ENCODE measurements at places on chromosomes 7 and 10.

- H3K4me3 ChIP-seq = no peak overlapping the region
- no peak for ATAC-seq
- peaks cover 61% of the 10 kb centered on the region for H3K4me1 ChIP-seq
- peak overlapping the region; percentile 57 for H3K27ac ChIP-seq
- H3K27me3 ChIP-seq = no peaks in the 10 kb centered on the region
Measured at GRCh38 chr7:143255564-143255963, 7.7 kb upstream of the GSTK1 start.

DNA sequence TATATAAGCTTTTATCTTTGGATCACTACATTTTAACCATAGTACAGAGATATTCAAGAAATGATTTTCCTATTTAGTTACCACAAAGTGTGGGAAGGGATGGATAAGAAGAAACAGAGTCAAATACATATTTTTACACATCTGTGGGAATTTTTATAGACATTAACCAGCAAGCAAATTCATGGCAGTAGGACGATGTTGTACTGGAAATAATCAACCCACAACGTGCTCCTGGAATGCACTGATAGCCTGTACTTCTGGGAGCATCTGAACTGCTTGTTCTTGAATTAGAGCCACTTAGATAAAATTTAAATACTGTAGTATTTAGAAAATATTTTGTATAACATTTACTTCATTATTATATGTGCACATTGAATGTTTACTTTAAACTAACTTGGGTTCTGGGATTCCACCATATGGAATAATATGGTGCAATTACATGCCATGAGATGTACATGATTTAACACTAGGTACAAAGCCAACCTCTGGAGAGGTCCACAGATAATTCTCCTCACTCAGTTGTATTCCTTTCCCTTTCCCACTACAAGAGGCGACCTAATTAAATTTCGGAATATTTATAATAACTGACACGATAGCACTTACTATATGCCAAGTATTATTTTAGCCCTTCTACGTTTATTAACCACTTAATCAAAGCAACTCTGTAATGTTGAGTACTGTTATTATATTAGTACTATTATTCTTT is 164.9 kb upstream of the HGF start:
- ATAC-seq = no peak
- H3K4me3 ChIP-seq = no peak overlapping the region
- H3K4me1 ChIP-seq = no peaks in the 10 kb centered on the region
- no peaks in the 10 kb centered on the region for H3K27me3 ChIP-seq
- no peak overlapping the region for H3K27ac ChIP-seq

- no peaks in the 10 kb centered on the region for H3K4me1 ChIP-seq
- H3K36me3 ChIP-seq = no peaks in the 10 kb centered on the region
- H3K27me3 ChIP-seq = peaks cover 11% of the 10 kb centered on the region
- no peak overlapping the region for H3K4me3 ChIP-seq
Measured at GRCh38 chr7:11336432-11336831, 362.8 kb downstream of the PHF14 start.

DNA sequence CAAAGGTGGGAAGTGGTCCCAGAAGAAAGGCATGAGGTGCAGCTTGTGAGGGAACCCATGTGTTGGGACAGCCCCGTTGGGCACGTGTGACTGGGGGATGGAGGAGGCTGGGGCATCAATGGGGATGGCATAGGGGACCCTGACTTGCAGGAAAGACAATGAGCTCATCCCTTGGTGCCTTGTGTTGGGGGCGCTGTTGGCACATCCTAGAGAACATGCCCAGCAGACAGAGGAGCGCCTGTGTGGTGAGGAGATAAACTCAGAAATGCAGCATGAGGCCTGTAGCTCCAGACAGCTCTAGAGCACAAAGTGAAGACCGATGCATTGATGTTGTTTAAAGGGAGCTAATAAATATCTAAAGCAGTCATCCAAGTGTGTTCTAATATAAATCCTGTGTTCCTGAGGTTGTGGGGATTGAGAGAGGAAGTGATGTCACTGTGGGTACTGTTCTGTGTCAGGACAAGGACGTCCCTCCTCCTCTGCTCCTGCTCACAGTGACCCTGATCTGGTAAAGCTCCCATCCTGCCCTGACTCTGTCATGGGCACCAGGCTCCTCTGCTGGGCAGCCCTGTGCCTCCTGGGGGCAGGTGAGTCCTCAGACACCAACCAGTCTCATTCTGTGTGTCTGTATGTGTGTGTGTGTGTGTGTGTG is 126.1 kb upstream of the PRSS58 start:
- no peaks in the 10 kb centered on the region for H3K36me3 ChIP-seq
- no peak overlapping the region for H3K27ac ChIP-seq
- H3K4me1 ChIP-seq = peaks cover 6% of the 10 kb centered on the region
- H3K27me3 ChIP-seq = peaks cover 32% of the 10 kb centered on the region
- no peak for ATAC-seq
- no peak overlapping the region for H3K4me3 ChIP-seq

GRCh38 chr7:30644286-30644955 is 37.8 kb downstream of the CRHR2 start:
- no peak overlapping the region for H3K4me3 ChIP-seq
- H3K27me3 ChIP-seq = no peaks in the 10 kb centered on the region
- H3K36me3 ChIP-seq = peaks cover 20% of the 10 kb centered on the region
- no peak for ATAC-seq
- no peaks in the 10 kb centered on the region for H3K4me1 ChIP-seq
- H3K27ac ChIP-seq = no peak overlapping the region

GRCh38 chr7:70383066-70383782 is 748.7 kb upstream of the GALNT17 start:
- ATAC-seq = no peak
- no peaks in the 10 kb centered on the region for H3K4me1 ChIP-seq
- peaks cover 10% of the 10 kb centered on the region for H3K36me3 ChIP-seq
- no peaks in the 10 kb centered on the region for H3K27me3 ChIP-seq

DNA sequence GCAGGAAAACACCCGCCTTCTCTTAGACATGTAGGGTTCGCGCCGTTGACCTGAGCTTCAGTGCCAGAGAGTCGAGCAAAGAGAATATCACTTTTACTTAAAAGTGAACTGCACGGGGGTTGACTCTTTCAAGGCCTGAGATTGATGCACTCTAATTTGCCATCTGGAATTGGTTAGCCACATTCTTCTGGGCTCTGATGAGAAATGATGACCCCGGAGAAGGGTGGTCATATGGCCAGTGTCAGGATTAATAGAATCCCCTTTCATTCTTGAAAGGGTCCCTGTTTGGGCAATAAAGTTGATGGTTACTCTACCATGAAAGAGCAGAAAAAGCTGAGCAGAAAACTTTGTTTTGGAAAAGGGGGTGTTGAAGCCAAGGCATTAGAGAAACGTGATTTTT is 31.2 kb downstream of the GRK5 start:
- H3K4me1 ChIP-seq = peaks cover 75% of the 10 kb centered on the region
- ATAC-seq = no peak
- no peak overlapping the region for H3K4me3 ChIP-seq
- no peaks in the 10 kb centered on the region for H3K36me3 ChIP-seq
- peak overlapping the region; percentile 63 for H3K27ac ChIP-seq
- H3K27me3 ChIP-seq = no peaks in the 10 kb centered on the region

GRCh38 chr7:150355666-150356059 is 13.0 kb upstream of the REPIN1 start:
- H3K27ac ChIP-seq = no peak overlapping the region
- H3K4me3 ChIP-seq = no peak overlapping the region
- no peak for ATAC-seq
- no peaks in the 10 kb centered on the region for H3K36me3 ChIP-seq
- peaks cover 35% of the 10 kb centered on the region for H3K4me1 ChIP-seq

GRCh38 chr7:85222522-85222921 is 35.7 kb upstream of the SEMA3D start:
- H3K27me3 ChIP-seq = no peaks in the 10 kb centered on the region
- H3K36me3 ChIP-seq = no peaks in the 10 kb centered on the region
- no peak overlapping the region for H3K27ac ChIP-seq
- H3K4me1 ChIP-seq = no peaks in the 10 kb centered on the region
- no peak overlapping the region for H3K4me3 ChIP-seq

Data from stimulated activated memory B cell treated with anti-CD40 and anti-IgM and Interleukin-4, amounts not matched to agents 10 μg/mL and 1 μg/mL and 100 μg/mL, for 72 hours (primary cell).